ENCODE measurements at places on chromosomes 1 and 21.

GRCh38 chr1:16256478-16256877 is 19.5 kb upstream of the CPLANE2 start:
- DNase-seq = no peak

GRCh38 chr1:113714606-113715269 is 44.5 kb downstream of the PHTF1 start:
- no peak for DNase-seq

- no peak for DNase-seq
These were observed 16.3 kb upstream of the IFNLR1 start for GRCh38 chr1:24203404-24203803.

GRCh38 chr21:25977068-25977611 is 193.4 kb downstream of the APP start:
- peak; percentile 8 for DNase-seq

DNA sequence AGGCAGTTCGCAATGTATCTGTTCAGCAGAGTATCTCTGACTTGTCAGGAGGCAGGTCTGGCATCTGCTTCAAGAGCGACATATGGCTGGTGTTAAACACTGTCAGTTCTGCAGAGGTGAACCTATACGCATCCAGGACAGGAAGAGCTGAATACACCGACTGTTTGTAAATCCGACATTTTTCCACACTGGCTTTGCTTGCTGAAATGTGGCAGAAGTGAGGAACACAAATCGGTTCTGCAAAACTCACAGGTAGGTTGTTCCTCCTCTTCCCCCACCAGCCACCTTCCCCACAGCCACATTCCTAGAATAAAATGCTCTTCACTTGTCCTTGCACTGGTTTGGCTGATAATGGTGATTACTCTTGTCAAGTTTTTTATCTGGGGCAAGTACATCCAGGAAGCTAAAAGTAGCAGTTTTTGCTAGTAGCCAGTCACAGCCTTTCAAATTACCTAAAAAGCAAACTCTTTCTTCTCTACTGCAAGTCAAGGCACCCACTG is 289.2 kb downstream of the GRIK1 start:
- no peak for DNase-seq

DNA sequence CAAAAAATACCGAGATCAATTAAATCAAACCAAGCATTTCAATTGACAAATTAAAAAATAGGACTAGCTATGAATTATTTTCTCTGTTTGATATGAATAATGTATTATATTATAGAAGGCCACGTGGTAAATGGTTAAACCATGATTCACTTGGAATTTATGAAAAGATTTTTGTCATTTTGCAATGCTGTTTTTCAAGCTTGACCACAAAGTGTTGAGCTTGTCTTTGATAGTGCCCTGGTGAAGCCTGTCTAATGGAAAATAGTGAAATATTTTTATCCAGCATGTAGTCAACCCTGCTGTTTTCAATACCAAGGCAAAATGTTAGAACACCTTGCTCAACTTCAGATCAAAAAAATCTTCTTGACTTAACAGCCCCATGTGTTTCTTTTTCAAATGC is 288.0 kb upstream of the PRMT6 start:
- DNase-seq = no peak

GRCh38 chr1:17437580-17438317 is 1.7 kb downstream of the RCC2 start:
- DNase-seq = peak; percentile 20

- DNase-seq = no peak
These were observed 6.3 kb upstream of the FOXD2 start for GRCh38 chr1:47431534-47431933.
